ENCODE measurements at places on chromosomes 6 and 20.

- no peak for DNase-seq
These were observed 301.6 kb upstream of the ADGRB3 start for GRCh38 chr6:68333442-68333841.

GRCh38 chr6:108875161-108875555 is 26.9 kb downstream of the ARMC2 start:
- no peak for DNase-seq

DNA sequence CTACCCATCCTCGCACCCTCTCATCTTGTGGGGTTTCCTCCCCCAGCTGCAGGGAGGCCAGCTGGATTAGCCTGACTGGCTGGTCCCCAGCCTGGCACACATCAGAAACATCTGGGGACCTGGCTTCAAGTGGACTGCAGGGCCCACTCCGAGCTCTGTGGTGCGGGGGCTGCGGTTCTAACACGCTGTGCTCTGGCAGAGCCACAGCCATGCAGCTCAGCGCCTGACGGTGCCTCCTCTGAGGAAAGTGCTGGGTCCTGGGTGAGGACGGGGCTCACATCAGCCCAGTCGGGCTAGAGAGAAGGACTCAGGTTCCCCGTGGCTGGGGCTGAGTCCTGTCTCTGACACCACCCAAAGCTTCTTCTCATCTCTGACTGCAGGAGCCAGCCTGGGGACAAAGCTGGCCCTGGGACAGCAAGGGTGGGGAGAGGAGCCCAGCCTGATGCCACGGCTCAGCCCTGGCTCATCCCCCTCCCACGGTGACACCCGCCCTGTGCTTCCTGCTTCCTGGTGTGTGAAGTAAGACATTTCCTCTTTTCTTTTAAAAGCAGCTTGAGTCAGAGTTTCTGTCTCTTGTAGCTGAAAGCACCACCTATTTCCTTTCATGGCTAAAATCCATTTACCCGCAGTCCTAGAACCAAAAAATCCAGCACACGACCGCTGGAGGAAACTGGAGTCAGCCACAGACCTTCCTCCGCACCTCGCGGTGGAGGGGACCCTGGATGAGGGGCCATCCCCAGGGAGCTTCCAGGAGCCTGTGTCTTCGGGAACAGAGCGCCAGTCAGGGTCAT is 127.4 kb upstream of the AFDN start:
- peak; percentile 64 for DNase-seq

- DNase-seq = no peak
These were observed 28.4 kb downstream of the COL19A1 start for GRCh38 chr6:69894578-69895347.

DNA sequence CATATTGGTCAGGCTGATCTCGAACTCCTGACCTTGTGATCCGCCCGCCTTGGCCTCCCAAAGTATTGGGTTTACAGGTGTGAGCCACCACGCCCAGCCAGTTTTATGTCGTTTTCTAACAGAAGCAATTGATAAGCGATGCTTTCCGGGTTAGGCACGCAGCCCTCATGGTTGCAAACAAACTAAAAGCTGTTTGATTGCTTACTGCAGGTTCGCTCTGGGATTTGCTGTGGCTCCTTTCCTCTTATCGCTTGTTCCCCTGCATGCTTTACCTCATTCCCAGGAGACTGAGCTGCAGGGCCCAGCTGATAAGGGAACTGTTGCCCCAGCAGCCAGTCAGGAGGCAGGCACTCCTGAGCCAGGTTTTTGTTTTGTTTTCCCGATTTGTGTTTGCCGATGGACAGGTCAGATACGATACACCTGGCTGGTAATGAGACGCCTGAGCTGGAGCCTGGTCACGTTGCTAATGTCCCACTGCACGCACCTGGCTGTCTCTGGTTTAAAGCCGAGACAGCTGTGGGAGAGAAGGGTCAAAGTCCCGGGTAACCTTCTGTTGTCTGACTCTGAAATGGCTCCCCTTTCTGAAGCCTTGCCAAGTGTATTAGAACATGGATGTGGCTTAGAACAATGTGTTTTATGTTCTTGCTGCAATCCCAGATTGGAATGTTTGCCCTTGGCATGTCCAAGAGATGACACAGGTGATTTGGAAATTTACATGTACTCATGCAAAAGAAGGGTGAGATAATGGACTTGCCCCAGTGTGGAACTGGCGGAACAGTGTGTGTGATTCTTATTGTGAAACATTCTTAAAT is 19.9 kb downstream of the DSP start:
- no peak for DNase-seq
